ENCODE measurements at places on chromosomes 5 and 9.

DNA sequence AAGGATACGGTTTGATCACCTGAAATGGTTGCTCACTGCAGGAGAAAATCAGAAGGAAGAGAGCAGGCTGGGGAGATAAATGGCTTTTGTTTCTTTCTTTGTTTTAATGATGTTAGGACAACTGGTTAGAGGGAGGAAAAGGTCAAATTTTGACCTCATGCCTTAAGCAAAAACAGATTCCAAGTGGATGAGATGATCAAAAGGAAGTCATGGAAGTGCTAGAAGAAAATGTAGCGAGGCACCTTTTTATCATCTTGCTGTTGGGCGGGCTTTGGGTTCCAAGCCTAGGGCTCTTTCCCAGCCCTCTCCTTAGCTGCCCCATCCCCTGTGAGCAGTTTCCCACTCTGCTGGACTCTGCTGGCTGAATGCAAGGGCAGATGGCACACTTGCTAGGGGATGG, 127.9 kb downstream of the ADAMTS2 start:
- DNase-seq = peak; percentile 77

GRCh38 chr5:157388111-157388710, 71.8 kb upstream of the NIPAL4 start:
- DNase-seq = no peak

DNA sequence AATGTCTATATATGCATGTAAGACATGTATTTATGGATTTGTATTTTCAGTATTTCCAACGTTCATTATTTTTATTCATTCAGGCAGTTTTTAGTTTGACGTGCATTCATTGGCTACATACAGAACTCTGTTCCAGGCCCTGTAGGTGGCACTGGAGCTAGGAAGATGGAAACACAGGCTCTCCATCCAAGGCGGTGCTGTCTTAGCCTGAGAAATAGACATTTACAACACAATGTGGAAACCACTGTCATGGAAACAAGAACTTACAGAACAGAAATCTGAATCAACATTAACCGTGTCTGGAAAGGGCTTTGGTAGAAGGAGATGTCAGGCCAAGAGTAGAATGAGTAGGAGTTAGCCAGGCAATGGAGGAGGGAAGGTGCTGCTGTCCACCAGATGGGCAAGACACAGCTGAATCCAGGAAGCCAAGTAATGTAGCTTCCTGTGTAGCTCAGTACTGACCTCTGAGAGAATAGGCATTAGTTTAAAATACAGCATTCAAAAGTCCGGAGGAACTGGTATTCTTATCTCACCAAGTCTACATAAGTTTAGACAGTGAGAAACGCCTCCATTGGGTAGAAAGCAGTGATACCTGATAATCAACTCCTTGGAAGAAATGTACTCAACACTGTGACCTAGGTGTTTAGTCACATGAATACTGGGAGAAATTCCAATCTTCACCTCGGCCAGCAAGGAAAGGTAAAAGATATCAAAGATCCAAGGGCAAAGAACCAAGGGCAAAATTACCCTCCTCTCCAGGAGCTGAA, 388.6 kb upstream of the CDH6 start:
- no peak for DNase-seq

DNA sequence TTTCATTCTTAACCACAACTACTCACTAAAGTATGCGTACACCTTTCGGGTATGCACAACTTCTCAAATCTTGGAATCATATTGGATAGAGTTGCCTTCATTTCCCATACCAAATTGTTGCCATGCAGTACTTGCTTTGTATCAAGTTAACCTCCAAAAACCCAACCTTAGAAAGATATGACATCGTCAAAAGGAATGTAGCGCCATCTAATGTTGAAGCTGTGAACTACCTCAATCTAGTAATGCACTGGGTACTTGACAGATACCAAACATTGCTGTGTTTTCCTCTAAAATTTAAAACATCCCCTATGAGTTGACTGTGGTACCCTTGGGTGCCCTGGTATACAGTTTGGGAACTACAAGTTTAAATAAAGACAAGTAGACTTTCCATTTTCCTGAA, 318.4 kb downstream of the ARL15 start:
- peak; percentile 33 for DNase-seq

- DNase-seq = no peak
Observed at GRCh38 chr5:171615705-171616640, 169.6 kb upstream of the SMIM23 start.

GRCh38 chr5:6705959-6706358, 7.3 kb upstream of the TENT4A start:
- no peak for DNase-seq

DNA sequence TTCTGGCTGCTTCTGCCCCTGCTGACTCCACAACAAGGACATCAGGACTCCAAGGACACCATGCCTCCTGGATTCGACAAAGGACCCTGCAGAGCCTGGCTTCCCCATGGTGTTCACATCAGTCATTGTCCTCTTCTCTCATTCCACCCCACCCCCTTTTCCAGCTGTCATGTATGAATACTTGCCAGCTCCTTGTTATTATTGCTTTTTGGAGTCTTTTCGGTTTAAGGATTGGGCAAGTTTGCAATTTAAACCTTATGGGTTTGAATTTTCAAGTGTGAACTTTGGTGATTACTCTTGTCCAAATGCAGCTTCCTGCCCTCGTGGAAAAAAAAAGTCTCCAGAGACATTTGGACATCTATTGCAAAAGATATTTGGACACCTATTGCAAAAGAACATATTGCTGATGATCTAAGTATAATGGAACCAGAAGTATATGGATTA, 14.2 kb upstream of the LVRN start:
- DNase-seq = peak; percentile 11

DNA sequence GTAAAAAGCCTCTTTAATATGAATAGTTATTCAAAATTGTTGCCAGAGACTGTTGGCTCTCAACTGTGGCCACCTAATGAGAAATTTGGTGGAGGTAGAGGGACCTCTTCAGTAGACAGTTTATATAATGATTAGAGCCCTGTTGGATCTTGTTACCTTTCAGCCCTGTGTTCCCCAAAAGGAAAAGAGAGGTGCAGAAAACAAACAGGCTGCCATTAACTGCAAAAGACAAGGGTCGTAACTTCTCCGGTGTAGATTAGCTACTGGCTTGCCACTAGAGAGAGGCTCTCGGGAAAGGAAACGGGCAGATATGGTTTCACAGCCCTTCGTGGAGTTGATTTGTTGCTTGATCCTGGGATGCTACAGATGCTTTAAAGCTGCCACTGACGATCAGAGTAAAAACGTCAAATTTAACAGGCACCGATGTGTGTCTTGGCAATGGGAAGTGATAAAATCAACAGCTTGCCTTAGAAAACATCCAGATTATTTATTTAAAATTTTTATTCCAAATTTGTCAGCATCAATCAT, 7.8 kb downstream of the FST start:
- DNase-seq = no peak

GRCh38 chr9:373759-374206, 159.1 kb downstream of the DOCK8 start:
- no peak for DNase-seq

GRCh38 chr5:154196955-154197652, 6.6 kb downstream of the GALNT10 start:
- DNase-seq = peak; percentile 56

- DNase-seq = peak; percentile 84
Observed at GRCh38 chr5:9544502-9545135, 1.3 kb downstream of the SEMA5A start.
